ENCODE measurements at places on chromosomes 6 and 20. TPM values are rescaled to one million over a fixed set of nuclear protein-coding genes. Genes with fewer than 3 reads are reported as not detected.

- H3K36me3 ChIP-seq = no peaks in the 10 kb centered on the region
- no peaks in the 10 kb centered on the region for H3K27me3 ChIP-seq
- H3K4me1 ChIP-seq = peaks cover 20% of the 10 kb centered on the region
These were observed 109.7 kb downstream of the RCAN2 start for GRCh38 chr6:46381579-46381978.

DNA sequence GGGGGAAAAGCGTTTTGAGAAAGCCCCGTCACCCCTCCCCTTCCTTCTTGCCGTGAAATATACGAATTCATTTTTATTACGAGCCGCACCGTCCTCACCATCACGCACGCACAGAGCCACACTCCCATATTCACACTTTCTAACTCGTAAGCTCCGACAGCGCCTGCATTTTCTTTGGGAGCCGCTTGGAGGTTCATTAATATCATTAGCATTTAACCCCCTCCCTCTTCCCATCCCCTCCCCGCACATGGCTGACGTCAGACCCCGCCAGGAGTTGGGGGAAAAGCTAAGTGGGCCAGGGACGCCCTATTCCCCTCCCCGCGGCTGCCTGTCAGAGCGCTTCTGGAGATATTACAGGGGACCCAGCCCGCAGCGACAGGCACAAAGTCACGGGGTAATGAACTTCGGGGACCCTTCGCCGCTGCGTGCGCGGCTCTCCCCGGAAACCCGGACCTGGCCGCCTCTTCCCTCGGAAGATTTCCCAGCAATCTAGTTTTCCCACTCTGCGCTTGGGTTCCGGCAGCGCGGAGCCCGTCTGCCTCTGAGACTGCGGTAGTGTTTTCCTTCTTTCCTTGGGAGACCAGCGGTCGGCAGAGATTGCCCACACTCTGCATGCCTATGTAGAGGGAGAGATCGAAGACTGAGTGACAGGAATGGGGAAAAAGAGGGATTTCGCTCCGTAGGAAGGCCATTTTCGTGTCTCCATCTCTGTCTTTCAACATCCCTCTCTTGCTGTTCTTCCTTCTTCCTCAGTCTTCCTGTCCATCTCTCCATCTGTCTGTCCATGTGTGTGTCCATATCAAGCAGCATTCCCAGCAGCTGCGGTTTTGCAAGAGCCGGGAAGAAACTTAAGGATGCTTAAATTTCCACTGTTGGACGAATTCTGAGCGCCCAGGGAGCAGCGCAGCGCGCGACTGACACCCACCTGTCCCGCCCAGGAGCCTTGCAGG, at the start of gene NR2E1:
NR2E1 (plus strand) TSS at position 309 of the 950 bp plus-strand sequence. CDS start 744 bp downstream, outside the sequence.
- no peak for DNase-seq
- H3K27me3 ChIP-seq = peaks cover 100% of the 10 kb centered on the region
- H3K4me3 ChIP-seq = peak within 1 kb of the TSS; percentile 50
- H3K4me1 ChIP-seq = peaks cover 41% of the 10 kb centered on the region

DNA sequence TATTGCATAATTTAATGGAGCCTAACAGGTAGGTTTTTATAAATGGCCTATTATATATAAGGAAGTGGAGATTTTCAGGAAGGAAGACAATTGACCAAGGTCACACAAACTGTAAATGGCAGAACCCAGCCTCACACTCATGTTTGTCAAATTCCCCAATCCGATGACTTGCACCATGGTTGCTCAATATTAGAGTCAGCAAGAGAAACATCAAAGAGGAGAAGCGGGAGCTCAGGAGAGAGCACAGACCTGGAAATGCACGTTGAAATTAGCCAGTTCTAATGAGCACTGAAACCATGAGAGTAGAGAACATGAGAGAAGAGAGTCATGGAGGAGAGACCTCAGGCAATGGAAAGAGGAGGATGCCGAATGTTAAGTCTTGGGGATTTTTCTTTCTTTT, 13.5 kb upstream of the MLIP start:
- peak overlapping the region; percentile 3 for H3K27ac ChIP-seq
- H3K4me1 ChIP-seq = peaks cover 76% of the 10 kb centered on the region
- no peak for DNase-seq
- H3K36me3 ChIP-seq = no peaks in the 10 kb centered on the region
- H3K4me3 ChIP-seq = no peak overlapping the region

PHF1 gene
- 65.6 TPM for polyA plus RNA-seq

ACSS1 gene
- 12.2 TPM for polyA plus RNA-seq

RRP36 gene
- 70.5 TPM for polyA plus RNA-seq
